DMS53 (cell line): ENCODE measurements at places on chromosomes 13 and 19.
A peak's percentile ranks its signal among the peaks of the same experiment; 100 is the strongest.

GRCh38 chr13:41271456-41272285 is 8.3 kb upstream of the MTRF1 start:
- DNase-seq = no peak

- no peak for DNase-seq
Observed at GRCh38 chr19:30219702-30220101, 152.5 kb upstream of the ZNF536 start.

DNA sequence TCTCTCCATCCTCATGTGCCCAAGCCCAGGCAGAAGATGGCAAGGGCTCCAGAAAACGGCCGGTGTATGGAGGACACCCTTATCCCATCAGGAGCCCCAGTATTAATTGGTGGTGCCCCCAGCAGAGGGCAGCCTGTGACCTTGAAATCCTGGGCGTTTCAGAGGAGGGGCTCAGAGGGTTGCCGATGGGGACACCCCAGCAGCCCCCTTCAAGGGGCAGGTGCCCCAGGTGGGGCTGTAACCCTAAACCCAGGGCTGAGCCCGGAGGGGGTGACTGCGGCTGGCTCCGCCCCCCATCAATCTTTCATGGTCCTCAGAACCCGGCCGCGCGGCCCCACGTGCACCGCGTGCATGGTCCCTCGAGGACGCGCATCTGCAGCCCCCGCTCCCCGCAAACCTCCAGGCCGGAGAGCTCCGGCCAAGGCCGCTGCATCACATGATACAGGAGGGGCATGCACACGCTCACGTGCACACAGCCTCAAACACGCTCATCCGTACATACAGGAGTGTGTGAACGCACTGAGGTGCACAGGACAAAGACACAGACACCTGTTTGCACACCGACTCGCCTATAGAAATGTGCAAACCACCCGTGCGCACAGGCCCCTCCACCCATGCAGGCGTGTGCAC is 949 bp downstream of the RAB3A start:
- DNase-seq = peak; percentile 64

GRCh38 chr13:30255696-30256095 is 51.7 kb downstream of the KATNAL1 start:
- no peak for DNase-seq

DNA sequence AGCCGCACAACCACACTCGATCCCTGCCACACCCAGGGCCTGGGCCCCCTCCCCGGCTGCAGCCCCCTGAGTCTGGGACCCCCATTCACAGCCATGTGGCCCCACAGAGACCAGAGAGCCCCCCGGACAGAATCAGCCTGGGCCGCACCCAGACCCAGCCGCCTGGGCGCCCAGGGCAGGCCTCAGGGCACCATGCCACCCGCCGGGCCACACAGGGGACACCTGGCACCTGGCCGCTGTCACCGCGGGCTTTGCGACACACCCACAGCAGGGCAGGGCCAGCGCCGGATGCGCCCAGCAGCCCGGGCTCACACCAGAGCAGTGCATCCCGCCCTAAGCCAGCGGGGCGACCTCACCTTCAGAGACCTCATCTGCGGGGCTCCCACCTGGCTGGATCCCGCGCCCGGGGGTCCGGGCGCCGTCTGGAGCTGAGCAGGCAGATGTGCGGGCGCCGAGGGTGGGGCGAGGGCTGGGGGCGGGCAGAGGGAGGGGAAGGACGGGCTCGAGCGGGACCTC is 443 bp downstream of the TBXA2R start:
- DNase-seq = peak; percentile 86

- DNase-seq = peak; percentile 3
Observed at GRCh38 chr13:29621051-29621800, 25.7 kb upstream of the SLC7A1 start.

DNA sequence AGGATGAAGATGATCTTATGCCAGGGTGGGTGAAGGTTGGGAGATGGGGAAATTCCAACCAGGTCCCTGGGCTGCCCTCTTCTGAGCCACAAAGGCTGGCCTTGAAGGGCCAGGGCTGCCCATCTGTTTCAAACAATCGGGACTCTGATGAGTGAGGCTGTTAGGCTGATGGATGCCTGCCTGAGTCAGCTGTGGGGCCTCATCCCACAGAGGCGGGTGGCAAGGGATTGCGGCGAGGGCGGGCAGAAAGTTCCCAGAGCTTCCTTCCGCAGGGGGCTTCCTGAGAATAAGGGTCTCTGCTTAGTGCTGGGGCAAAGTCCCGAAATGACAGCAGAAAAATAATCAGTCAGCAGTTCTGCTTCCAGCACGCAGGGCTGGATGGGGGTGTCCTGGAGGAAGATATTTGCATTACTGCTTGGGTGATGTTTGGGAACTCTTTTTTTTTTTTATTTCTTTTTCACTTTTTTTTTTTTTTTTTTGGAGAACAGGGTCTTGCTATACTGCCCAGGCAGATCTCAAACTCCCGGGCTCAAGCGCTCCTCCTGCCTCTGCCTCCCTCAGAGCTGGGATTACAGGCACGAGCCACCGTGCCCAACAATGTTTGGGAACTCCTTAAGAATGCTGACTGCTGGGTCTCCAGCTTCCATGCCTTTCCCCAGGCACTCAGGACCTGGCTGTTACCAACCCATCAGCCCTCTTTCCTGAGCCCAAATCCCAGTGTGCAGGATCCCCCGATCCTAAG is 14.1 kb downstream of the SH3GL1 start:
- DNase-seq = no peak

GRCh38 chr13:72643311-72643989 is 84.0 kb downstream of the MZT1 start:
- DNase-seq = peak; percentile 44

DNA sequence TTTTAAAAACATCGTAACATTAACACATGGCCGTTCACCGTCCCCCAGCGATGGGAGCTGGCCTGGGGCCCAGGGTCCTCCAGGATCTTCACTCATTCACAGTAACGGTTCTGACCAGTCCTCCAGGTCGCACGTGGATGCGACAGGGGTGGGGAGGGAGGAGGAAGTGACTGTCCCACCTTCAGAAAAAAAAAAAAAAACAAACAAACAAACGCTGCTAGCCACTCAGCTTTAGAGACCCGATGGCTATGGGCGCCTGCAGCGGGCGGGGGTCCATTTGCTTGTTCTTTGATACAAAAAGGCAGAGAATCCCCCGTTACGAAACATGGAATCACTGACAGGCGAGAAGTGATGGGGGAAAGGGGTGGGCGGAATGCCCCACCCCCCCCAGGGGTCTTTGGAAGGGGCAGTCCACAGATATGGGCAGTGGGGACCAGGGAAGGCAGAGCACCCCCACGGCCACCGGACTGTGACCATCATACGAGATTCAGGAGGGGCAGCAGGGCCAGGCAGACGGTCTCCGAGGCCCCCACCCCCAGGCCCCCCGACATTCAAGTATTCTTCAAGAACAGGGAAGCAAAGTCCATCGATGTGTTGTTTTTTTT is 13.3 kb downstream of the MKNK2 start:
- no peak for DNase-seq

DNA sequence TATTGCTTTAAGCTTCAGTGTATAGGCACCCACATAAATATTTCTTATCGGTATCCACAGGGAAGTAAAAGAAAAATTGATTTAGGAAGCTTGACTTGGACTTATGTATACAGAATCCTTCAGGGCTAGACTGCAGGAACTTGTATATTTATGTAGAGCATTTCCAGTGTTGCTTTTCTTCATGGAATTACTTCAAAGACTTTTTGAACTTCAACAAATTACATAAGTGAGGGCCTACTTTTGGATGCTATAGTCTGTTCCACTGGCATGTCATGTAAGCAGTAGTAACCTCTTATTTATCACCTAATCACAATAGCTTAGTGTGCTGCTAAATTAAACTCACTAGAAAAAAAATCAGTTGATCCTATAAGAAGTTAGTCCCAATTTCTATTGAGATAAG is 557.9 kb upstream of the SLITRK6 start:
- DNase-seq = no peak

GRCh38 chr13:76820759-76821158 is 65.4 kb downstream of the KCTD12 start:
- no peak for DNase-seq

- no peak for DNase-seq
Observed at GRCh38 chr13:31627097-31627845, 112.1 kb upstream of the RXFP2 start.

GRCh38 chr13:26168835-26169234 is 53.3 kb downstream of the RNF6 start:
- no peak for DNase-seq

DNA sequence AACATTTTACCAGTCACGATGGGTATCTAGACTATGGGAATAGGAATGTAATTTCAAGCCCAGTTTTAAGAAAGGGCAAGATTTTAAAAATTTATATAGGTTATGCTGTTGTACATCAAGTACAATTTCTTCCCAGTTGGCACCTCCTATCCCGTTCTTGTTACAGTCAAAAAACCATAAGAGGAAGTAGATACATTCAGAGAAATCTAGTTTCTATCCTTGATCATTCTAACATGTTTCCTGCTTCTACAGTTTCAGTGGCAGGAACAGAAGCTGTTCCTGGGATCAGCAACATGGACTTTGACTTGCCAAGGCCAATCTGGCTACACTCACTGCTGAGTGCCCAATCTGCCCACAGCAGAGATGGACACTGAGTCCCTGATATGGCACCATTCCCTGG is 14.7 kb upstream of the FPR3 start:
- no peak for DNase-seq

- no peak for DNase-seq
Observed at GRCh38 chr13:85657942-85658341, 141.3 kb downstream of the SLITRK6 start.

DNA sequence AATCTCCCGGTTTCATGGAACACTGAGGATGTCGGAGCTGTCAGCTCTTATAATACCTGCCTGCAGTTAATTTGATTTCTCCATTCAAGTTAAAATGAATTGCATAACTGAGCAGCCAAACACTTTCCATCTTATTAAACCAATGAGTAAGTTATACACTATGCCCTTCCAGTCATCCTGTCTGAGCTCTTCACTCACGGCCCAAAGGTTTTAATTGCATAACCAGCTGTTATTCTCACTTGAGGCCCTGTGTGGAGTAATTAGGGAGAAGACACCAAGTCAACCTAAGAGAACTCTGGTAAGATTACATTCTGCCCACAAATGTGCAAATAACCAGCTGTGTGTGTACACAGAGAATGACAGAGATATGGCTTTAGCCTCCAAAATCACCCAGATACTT is 303.5 kb downstream of the TBC1D4 start:
- no peak for DNase-seq

- no peak for DNase-seq
Observed at GRCh38 chr19:34386645-34387445, 17.4 kb upstream of the PDCD2L start.

GRCh38 chr13:22126433-22127021 is 455.7 kb downstream of the FGF9 start:
- no peak for DNase-seq

- DNase-seq = peak; percentile 62
Observed at GRCh38 chr19:58476498-58477015, 405 bp downstream of the ZNF446 start.

GRCh38 chr19:46364359-46364758 is 17.5 kb downstream of the PPP5C start:
- no peak for DNase-seq

GRCh38 chr13:44904967-44905366 is 84.3 kb downstream of the NUFIP1 start:
- peak; percentile 82 for DNase-seq

DNA sequence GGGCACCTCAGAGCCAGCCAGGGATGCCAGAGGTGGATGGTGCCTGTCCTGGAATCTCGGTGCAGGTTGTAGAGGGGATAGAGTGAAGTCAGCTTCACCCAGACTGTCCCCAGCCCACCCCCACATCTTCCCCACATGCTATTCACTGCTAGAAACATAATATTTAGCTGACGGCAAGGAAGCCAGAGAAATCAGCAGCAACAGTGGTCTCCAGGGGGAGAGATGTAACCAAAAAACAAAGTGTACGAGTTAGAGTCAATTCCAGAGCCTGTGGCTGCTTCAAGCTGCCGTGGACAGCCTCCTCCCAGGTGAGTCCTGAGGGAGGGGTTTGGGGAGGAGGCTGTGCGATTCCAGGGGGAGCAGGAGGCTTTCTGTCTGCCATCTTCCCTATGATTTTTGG is 97.6 kb downstream of the ZNF536 start:
- no peak for DNase-seq

- DNase-seq = no peak
Observed at GRCh38 chr13:102721800-102722231, 27.0 kb upstream of the METTL21C start.

GRCh38 chr19:1475751-1476437 is 3.1 kb downstream of the C19orf25 start:
- no peak for DNase-seq

- DNase-seq = no peak
Observed at GRCh38 chr13:39371706-39372105, 231.3 kb downstream of the LHFPL6 start.

- no peak for DNase-seq
Observed at GRCh38 chr19:757811-758668, 7.1 kb downstream of the MISP start.

- peak; percentile 28 for DNase-seq
Observed at GRCh38 chr19:15112385-15112784, 5.2 kb downstream of the SYDE1 start.

GRCh38 chr13:21590231-21590630 is 13.7 kb downstream of the MICU2 start:
- no peak for DNase-seq

GRCh38 chr13:31038834-31039552 is 106.5 kb downstream of the TEX26 start:
- peak; percentile 12 for DNase-seq

DNA sequence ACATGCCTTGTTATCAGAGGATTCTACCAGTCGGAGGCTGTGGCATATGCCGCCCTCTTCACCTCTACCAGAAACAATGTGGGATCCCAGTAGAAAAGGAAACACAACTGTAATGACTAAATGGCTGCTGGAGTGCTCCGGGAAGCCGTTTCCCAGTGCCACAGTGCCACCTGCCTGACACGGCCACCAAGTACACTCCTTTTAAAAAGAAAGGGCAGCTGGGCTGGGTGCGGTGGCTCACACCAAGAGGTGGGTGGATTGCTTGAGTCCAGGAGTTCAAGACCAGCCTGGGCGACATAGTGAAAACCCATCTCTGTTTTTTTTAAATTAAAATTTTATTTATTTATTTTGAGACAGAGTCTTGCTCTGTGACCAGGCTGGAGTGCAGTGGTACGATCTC is 67.3 kb downstream of the TRPM4 start:
- DNase-seq = peak; percentile 77

DNA sequence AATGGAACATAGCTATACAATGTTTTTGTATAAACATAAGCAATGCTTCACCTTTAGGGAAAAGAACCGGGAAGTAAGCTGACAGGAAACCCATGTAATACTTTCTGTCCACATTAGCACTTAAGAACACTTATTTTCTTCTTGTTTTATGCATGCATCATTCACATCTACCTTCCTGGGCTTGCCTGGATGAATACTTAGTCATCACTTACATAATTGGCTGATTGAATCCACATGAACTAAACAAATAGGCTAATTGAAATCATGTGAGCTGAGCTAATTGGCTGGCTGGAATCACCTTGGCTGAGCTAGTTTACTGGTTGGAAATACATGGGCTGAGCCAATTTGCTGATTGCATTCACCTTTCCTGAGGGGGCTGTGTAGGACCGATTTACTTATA is 78.8 kb downstream of the ZNF726 start:
- DNase-seq = peak; percentile 27
